ENCODE measurements at places on chromosomes 13 and 19. TPM values are rescaled to one million over a fixed set of nuclear protein-coding genes. Genes with fewer than 3 reads are reported as not detected.

PROZ gene
- total RNA-seq = not detected

TRPC4 gene
- 6.3 TPM for total RNA-seq

ETV2 gene
- total RNA-seq = 1.2 TPM

THAP8 gene
- total RNA-seq = 7.3 TPM

CYP4F11 gene
- total RNA-seq = not detected

CCL25 gene
- not detected for total RNA-seq

ZNF547 gene
- total RNA-seq = 5.5 TPM

NLRP5 gene
- total RNA-seq = not detected

NR1H2 gene
- 53.4 TPM for total RNA-seq

MAP4K1 gene
- total RNA-seq = 3.1 TPM

MBD3L2 gene
- not detected for total RNA-seq

ZNF793 gene
- 10.8 TPM for total RNA-seq

ZNF284 gene
- 4.9 TPM for total RNA-seq

MUC16 gene
- not detected for total RNA-seq

CACNA1A gene
- total RNA-seq = 2.3 TPM

PMIS2 gene
- not detected for total RNA-seq

NLRP8 gene
- not detected for total RNA-seq

NALCN gene
- total RNA-seq = 58.8 TPM

EXOC3L2 gene
- total RNA-seq = 11.1 TPM

NXNL1 gene
- total RNA-seq = not detected
